ENCODE measurements at places on chromosomes 3 and 15. TPM values are rescaled to one million over a fixed set of nuclear protein-coding genes. Genes with fewer than 3 reads are reported as not detected.

The BNIP2 gene
- total RNA-seq, result 30.1 TPM

The TLR9 gene
- total RNA-seq, result 0.25 TPM

The TUSC7 gene
- not detected for total RNA-seq

The IL12A gene
- 0.25 TPM for total RNA-seq

The IGSF10 gene
- total RNA-seq, result 0.96 TPM

The MYZAP gene
- total RNA-seq, result 11.7 TPM

The GALNT15 gene
- total RNA-seq, result 4.5 TPM

The GPR156 gene
- total RNA-seq, result not detected

The CCDC71 gene
- total RNA-seq, result 17.8 TPM

The RYR3 gene
- total RNA-seq, result 1.1 TPM

The NRROS gene
- total RNA-seq, result 2.2 TPM

The OXSR1 gene
- 32.0 TPM for total RNA-seq

The CADPS gene
- 6.1 TPM for total RNA-seq

The CCDC32 gene
- total RNA-seq, result 27.5 TPM

The MAP6D1 gene
- 0.98 TPM for total RNA-seq

The CILP gene
- 8.7 TPM for total RNA-seq

The IQCF5 gene
- total RNA-seq, result not detected

The ALS2CL gene
- 40.3 TPM for total RNA-seq

The PML gene
- total RNA-seq, result 31.3 TPM

The AGBL1 gene
- 0.10 TPM for total RNA-seq

The DMXL2 gene
- total RNA-seq, result 21.7 TPM

The RFX7 gene
- total RNA-seq, result 15.4 TPM

The A4GNT gene
- total RNA-seq, result not detected

The PLAAT1 gene
- not detected for total RNA-seq

The CEMIP gene
- total RNA-seq, result 2.1 TPM

The EBLN2 gene
- 3.1 TPM for total RNA-seq

The SERINC4 gene
- 0.44 TPM for total RNA-seq

The HIGD2B gene
- total RNA-seq, result not detected

The SLC51A gene
- 2.1 TPM for total RNA-seq

The FMN1 gene
- 32.0 TPM for total RNA-seq

The NECTIN3 gene
- total RNA-seq, result 46.8 TPM

The VEPH1 gene
- 1.3 TPM for total RNA-seq

Measured in colonic mucosa (tissue), 4 donors.